T-helper 2 cell treated with Interferon-gamma antibody and Interleukin-4, amounts not matched to agents 5 μg/mL and 100 μg/mL, for 36 hours (primary cell): ENCODE measurements at places on chromosomes 5 and 9.

- no peak for DNase-seq
Observed at GRCh38 chr5:129440424-129440823, 19.7 kb upstream of the ADAMTS19 start.

- DNase-seq = no peak
Observed at GRCh38 chr9:112093870-112094216, 81.3 kb downstream of the SUSD1 start.

- no peak for DNase-seq
Observed at GRCh38 chr9:8133606-8134005, 334.0 kb upstream of the DMAC1 start.

DNA sequence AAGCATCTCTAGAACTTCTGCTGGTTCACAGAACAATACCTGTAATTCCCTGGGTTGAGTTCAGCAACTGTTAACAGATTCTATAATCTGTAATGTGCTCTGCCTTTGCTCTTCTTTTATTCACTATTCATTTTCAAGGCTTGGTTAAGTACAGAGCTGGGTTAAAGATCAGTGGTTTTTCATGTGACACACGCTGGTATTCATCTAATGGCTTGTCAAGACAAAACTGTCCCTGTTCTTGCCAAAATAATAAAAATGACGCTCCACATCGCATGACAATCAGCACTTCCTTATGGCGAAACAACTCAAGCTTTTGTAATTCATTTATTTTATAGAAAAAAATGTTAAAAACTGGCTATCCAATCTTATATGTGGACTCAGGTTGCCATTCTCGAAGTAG, 137.9 kb downstream of the BNC2 start:
- no peak for DNase-seq

DNA sequence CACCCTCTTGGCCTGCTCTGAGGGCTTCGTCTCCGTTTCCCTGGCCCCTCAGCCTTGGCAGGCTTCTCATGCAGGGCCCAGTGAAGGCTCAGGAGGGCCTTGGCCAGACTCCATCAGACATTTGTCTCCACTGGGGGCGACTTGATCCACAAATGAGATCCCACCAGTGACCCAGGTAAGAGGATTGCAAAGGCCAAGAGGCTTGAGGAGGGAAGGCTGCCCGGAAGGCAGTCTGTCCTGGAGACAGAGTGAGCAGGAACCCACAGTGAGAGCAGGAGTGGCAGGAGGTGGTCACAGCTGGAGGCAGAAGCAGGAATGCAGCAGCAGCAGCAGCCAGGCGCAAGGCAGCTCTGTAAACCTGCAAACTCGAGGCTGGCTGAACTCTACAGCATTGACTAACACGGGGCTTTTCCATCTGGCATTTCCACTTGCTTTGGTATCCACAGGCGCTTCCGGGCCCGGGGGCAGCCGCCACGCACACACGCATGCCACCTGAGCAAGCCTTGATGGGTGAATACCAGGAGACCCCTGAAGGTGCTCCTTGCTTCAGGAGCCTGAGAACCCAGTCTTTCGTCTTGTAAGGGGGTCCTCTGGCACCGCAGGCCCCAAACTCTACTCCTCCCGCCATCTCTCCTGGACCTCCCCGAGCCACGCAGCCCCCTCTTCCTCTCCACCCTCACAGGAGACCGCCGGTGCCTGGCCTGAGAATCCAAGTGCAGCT, 14.7 kb downstream of the MGAT1 start:
- DNase-seq = no peak

- no peak for DNase-seq
Observed at GRCh38 chr9:81915801-81916505, 12.3 kb upstream of the SPATA31D4 start.

DNA sequence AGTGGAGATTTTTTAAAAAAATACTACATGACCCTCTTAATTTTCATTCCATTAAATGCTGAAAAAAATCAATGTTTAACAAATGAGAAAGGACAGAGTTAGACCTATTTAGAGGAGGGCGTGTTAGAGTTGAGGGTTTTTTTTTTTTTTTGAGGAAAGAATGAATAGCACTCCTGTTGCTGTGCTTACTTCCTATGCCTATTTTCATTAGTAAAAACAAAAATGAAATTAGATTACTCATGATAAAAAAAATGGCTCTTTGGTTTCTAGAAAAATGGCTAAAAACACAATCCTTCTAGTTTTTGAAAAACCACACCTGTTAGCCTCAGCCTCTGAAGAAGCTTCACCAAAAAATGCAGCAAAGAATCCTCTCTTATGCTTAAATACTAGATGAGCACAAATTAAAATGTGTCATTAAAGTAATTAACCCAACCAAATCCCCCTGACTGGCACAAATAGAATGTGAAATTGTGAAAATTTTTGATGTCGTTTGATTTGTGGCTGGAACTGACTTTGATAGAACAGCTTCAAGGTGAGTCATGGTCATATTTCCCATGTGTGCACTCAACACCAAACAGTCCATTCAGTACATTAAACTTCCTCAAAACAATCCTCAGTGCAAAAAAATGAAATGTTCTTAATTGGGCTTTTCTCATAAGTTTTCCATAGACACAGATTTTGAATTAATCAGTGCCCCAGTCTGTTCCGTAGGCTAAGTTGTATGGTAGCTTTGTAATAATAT, 98.0 kb downstream of the MACIR start:
- no peak for DNase-seq

DNA sequence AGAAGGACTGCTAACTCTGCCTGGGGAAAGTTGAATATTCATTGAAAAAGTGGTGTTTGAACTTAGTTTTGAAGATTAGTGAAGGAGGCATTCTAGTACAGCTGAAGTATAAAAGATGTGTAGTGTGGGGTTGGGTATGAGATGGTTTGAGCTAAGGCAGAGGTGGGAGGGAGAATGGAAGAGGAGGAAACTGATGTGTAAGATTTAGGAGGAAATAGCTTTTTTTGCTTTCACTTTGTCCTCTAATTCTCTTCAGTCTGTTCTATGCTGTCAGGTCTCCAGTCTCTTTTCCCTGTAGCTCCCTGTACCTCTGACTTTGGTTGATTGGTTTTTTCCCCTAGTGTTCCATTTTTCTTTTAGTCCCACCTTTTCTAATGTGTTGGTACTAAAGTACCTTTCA, 9.0 kb downstream of the CREBRF start:
- no peak for DNase-seq

DNA sequence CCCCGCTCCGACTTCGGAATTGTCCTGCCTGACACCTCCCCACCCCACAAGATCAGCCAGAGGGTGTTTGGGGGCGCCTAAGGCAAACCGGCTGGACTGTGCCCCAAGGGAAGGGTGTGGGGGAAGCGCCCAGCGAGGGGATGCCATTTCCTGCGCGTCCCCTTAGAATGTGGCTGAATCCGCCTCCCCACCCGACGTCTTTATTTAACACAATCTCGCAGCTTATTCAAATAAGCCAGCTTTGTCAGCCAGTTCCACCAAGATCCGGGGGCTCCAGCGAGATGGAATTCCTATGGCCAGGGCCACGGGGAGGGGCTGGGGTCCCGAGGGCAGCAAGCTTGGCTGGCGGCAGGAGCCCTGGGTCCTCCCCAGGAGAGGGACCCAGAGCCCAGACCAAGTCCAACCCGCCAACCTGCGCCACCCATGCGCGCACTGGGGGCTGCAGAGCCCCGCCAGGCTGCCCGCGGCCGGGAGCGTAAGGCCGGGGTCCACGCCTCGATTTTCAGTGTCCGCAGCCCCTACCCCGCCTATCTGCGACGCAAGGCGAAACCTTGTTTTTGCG, 7.4 kb downstream of the IRX4 start:
- DNase-seq = no peak

GRCh38 chr5:111953351-111954127, 196.5 kb upstream of the NREP start:
- no peak for DNase-seq

GRCh38 chr5:141779503-141779973, 97.5 kb upstream of the ARAP3 start:
- DNase-seq = no peak

GRCh38 chr9:96813607-96814006, 35.7 kb upstream of the ZNF510 start:
- no peak for DNase-seq

DNA sequence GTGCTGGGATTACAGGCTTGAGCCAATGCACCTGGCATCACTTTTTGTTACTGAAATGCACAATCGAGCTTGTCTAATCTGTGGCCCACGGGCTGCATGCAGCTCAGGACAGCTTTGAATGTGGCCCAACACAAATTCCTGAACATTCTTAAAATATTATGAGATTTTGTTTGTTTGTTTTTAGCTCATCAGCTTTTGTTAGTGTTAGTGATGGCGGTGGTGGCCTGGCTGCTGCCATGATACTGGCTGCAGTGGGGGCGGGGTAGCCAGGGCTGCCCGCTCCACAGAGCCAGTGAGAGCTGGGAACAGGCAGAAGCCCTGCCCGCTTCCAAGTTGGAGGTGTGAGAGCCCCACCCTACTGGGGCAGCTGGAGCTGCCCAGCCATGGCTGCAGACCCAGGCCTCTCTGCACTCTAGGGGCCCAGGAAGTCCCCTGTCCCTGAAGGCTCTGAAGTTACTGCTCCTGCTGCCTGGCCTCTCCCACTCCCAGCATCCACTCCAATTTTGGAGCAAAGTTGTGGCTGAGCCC, 76.6 kb upstream of the SHB start:
- no peak for DNase-seq

DNA sequence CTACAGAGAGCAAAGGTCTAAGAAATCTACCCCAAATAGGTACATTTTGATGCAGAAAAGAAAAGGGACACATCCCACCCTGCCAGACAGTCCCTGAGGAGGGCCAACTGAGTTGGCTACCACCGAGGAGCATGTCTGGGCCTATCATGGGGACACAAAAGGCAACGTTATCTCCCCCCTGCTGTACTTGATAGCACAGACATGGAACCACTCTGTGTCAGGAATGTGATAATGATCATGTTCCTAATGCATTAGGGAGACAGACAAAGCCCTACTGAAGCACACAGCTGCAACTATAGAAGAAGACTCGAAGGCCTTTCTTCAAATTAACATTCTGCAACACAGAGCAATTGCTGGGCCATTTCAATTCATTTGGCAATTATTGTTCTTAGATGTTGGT, 84.5 kb downstream of the ENC1 start:
- no peak for DNase-seq

- no peak for DNase-seq
Observed at GRCh38 chr9:131583337-131583645, 38.0 kb downstream of the PRRT1B start.

- peak; percentile 45 for DNase-seq
Observed at GRCh38 chr9:127519301-127520166, 68.2 kb downstream of the LRSAM1 start.

- no peak for DNase-seq
Observed at GRCh38 chr9:14939378-14939777, 29.1 kb upstream of the FREM1 start.

GRCh38 chr5:73808911-73809310, 182.9 kb downstream of the ARHGEF28 start:
- no peak for DNase-seq

- DNase-seq = no peak
Observed at GRCh38 chr5:52661903-52662595, 125.7 kb upstream of the ITGA1 start.

GRCh38 chr5:179407191-179408175, 62.2 kb upstream of the ADAMTS2 start:
- no peak for DNase-seq

DNA sequence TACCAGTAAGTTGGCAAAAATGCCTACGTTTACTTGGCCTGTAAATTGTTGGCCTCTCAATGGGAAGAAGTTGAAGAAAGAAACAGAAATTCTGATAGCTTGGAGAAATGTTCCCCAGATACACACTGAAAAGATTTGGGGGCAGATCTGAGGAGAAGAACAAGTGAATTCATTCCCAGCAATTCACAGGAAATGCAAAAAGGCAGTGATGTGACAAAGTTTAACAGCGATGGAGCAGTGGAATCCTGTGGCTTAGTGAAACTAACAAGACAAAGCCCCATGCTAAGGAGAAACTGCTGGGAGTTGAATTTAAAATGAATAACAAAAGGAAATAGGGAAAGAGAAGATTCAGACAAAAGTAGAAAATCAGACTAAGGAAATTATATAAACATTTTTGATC, 213.2 kb upstream of the EDIL3 start:
- DNase-seq = no peak

DNA sequence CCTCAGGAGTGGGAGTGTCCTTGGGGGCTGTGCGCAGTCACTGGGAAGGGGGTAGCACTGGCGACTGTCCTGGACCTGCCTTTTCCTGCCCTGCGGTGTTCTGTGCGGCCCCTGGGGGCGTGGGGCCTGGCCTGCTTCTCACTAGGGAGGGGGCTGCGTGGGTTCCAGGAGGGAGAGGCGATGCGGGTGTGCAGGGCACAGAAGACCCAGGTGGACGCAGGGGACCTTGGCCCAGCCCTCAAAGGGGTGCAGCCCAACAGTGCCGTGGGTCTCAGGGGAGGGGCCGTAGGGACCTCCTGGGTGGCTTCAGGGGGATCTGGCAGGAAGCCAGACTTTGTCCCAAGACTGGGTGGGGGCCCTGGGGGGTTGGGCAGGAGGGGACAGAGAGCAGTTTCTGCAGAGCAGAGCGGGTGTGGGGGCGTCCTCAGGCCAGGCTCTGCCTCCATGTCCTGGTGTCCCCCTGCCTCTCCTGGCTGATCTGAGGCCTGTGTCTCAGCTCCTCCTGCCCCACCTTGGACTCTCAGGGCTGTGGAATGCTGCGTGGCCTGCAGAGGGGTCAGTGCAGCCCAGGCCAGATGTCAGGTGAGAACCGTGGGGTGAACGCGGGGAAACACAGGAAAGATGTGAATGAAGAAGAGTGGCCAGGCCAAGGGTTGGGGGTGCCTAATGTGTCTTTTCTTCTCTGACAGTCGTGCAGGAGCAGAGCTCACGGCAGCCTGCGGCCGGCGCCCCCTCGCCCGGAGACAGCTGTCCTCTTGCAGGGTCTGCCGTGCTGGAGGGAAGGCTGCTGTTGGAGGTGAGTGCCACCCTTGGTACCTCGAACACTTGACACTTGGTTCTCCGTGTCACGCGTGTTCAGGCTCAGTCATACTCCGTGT, 54.6 kb downstream of the AHRR start:
- DNase-seq = peak; percentile 6
